ENCODE measurements at places on chromosomes 11 and 22.

DNA sequence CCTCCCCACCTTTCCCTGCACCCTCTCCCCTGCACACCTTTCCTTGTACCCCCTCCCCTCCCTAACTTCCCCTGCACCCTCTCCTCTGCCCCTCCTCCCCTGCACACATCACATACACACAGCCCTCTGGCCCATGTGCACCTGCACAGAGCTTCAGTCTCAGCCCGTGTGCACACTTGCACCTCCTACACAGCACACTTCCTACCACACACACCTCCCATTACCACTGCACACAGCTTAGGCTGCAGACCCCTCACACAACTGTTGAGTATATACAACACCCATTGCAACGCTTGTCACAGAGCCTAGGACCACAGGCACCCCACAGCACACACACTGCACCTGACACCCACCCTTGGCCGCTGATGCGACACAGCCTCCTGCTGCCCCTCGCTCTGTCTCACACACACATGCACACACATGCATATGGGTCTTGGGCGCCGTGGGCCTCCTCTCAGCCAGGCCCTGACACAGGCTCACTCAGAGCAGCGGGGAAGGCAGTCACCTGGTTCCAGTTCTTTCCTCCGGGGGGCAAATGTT lies 411 bp downstream of the SIGIRR start:
- no peak for DNase-seq

- no peak for DNase-seq
These were observed 16.0 kb downstream of the ZMAT5 start for GRCh38 chr22:29750559-29751538.

- peak; percentile 67 for DNase-seq
These were observed 61.0 kb upstream of the PLET1 start for GRCh38 chr11:112321501-112322172.

GRCh38 chr11:9616042-9616675 lies 42.7 kb downstream of the WEE1 start:
- no peak for DNase-seq

GRCh38 chr22:44620129-44620840 lies 81.7 kb upstream of the PRR5 start:
- no peak for DNase-seq

- DNase-seq, result no peak
These were observed 547 bp downstream of the PARVG start for GRCh38 chr22:44181033-44181911.

DNA sequence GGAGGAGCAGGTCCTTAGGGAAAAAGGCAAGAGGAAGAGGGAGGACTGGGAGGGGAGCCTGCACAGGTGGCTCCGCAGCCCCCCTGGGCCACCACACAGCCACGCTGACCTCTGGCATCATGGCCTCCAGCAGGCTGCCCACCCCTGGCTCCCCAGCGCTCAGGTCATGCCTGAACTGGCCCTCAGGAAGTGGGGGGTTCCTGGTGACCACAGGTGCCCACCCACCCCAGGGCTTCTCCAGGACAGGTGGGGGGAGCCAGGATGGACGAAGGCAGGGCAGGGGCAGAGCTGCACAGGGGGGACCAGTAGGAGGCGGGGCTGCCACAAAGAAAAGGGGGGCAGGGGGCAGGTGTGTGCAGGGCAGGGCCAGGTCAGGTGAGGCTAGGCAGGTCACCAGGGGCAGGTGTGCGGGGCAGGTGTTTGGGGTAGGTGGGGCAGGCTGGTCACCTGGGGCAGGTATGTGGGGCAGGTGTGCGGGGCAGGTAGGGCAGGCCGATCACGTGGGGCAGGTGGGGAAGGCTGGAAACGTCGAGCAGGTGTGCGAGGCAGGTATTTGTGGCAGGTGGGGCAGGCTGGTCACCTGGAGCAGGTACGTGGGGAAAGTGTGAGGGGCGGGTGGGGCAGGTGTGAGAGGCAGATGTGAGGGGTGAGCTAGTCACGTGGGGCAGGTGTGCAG lies 997 bp downstream of the DEAF1 start:
- no peak for DNase-seq

GRCh38 chr11:77081976-77082836 lies 15.4 kb downstream of the CAPN5 start:
- DNase-seq, result no peak

GRCh38 chr11:9613830-9614762 lies 40.6 kb downstream of the WEE1 start:
- peak; percentile 70 for DNase-seq

- no peak for DNase-seq
These were observed 1269.3 kb upstream of the CNTN5 start for GRCh38 chr11:97751405-97751804.

DNA sequence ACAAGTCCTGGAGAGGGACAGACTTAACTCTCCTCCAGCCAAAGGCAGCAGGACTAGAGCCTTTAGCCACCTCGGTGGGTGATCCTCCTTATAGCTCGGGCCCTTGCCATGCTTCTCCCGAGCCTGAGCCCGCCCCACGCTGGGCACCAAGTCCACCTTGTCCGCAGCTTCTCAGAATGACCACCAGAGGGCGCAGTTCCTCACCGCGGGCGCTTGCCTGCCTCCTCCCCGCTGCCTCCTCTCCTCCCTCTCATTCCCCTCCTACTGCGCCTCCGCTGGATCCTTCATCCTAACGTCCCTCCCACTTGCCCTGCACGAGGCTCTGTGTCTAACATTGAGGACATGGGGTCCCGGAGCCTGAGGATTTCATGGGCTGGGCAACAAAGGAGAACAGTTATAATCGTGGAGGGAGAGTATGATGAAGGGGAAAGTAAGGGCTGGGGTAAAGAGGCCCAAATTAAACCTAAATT lies 11.3 kb upstream of the MOGAT2 start:
- DNase-seq, result peak; percentile 30

DNA sequence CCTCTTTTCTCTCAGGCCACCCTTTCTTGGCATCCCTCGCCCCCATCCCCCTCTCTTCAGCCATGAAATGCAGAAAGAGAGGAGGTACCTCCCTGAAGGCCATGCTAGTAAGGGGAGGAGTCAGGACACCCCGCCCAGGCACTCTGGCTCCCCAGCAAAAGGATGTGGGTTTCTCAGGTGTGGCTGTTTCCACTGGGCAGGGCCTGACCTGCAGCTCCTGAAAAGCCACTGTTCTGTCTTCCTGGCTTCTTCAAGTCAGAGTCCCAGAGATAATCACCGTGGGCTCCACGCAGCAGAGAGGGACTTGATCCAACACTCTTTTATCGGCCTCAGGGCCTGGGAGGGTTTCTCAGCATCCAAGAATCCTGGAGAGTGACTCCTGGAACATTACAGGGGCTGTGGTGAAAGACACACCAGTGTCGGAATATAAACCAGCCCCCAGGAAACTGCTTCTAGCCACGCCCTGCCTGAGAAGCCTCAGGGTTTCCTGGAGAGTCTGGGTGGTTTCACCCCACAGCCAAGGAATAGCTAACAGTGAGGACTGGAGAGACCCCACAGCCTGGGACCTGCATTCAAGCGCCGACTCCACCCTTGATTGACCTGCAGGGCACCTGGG lies 45.7 kb upstream of the TSPAN18 start:
- no peak for DNase-seq

DNA sequence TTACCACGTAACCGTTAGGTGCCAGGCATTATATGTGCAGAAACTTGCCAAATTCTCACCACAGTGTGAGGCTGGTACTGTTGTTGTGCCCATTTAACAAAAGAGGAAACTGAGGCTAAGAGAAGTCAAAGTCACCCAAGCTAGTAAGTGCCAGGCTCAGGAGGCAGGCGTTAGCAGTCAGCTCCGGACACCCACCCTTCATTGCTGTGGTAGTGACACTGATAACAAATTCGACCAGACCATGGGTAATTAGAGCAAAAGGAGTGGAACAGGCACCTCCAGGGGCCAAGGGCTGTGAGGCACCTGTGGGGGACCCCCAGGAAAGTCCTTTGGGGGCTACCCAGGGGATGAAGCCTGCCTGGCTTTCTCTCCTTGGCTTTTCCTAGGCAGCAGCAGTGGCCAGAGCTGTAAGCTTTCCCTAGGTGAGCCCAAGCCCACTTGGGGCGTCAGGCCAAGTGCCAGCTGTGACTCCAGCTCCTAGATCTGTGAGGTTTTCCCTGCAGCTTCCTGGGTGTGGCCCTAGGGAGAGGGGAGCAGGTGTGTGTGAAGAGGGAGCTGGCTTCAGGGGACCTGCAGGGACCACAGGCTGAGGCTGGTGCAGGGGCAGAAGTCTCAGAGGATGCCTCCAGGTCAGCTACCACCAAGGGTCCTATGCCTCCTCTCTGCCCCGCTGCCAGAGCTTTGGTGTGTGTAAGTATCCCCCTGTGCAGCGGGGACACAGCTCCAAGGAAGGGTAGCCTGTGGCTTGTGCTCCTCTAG lies 19.7 kb upstream of the ALX4 start:
- DNase-seq, result no peak

- no peak for DNase-seq
These were observed 3.0 kb downstream of the ADAMTS15 start for GRCh38 chr11:130451231-130452019.

DNA sequence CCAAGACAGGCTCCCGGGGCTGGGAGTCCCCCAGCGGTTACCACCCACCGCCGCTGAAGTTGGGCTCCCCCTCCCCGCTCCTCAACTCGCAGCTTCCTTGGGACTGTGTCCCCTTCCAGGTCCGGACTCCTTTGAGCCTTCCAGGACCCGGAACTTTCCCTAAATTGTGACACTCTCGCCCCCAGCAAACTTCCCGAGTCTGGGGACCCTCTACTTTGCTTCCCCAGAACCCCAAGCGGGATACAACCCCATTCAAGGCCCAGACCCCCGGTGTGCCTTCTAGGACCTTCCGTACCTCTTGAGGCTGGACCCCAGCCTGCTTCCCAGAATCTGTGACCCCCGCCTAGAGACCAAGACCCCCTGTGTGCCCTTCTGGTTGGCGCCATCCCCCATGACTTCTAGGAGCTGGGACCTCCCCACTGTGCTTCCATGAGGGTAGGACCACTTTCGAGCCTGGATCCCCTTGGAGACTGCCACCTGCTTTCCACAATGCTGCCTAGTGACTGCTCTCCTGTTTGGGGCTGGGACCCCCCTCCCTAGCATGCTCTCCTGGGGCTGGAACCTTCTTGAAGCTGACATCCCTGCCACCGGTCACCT lies 587 bp downstream of the MYRF start:
- no peak for DNase-seq

GRCh38 chr11:99271527-99271926 lies 250.8 kb downstream of the CNTN5 start:
- DNase-seq, result no peak

GRCh38 chr22:45645526-45646414 lies 25.9 kb upstream of the ATXN10 start:
- DNase-seq, result peak; percentile 16

GRCh38 chr11:110160016-110160415 lies 66.8 kb downstream of the ZC3H12C start:
- no peak for DNase-seq

DNA sequence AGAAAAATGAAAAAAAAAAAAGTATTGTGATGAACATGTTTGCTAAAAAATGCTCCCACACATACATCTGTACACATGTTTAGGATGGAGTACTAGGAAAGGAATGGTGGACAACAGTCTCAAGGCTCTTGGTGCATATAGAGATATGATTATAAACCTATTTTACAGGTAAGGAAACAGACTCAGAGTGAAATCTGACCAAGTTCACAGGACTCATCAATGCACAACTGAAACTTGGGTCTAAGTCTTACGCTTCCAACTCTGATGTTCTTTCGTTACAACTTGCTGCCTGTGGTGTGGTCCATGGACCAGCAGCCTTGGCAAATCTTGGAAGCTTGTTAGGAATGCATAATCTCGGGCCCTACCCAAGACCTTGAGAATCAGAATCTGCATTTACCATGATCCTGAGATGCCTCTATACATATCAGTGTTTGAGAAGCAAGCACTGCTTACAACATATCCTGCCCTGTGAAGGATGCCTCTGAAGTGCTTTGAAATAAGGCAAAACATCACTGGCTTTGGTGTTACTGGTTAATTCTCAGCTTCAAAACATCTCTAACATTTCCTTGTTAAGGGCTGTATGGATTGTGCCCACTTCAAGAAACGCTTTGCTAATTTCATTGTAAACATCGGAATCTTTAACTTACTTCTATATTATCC lies 39.9 kb upstream of the NUP160 start:
- no peak for DNase-seq

DNA sequence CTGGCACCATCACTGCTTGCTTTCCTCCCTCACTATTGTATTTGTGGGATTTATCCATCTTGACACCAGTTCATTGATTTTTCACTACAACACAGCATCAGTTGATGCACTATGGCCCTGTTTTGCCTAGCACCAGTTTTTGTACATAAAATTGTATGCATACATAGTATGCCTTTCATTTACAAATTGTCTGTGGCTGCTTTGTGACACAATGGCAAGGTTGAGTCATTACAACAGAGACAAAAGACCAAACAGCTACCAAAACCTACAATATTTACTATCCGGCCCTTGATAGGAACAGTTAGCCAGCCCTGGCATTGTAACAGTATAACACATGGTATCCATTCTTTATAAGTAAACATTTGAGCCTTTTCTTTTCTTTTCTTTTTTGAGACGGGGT lies 150.3 kb downstream of the LDLRAD3 start:
- DNase-seq, result no peak

DNA sequence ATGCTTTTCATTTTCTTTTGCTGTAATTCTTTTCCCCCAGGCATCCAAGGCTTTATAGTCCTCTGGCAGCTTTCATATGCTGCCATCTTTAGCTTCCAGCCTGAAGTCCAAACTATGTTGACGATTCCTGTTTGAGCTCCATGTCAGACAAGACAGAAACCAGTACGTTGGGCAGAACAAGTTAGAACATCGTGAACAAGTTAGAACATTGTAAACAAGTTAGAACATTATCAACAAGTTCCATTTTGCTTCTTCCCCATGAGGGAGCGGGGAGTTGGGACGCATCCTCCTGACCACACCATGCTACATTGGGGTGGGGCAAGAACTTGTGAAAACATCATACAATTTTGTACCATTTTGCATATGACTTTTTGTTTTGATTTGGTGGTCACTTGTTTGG lies 23.9 kb downstream of the GLB1L2 start:
- DNase-seq, result no peak

- no peak for DNase-seq
These were observed 144.1 kb upstream of the ARHGAP20 start for GRCh38 chr11:110856340-110856739.
